ENCODE measurements at places on chromosomes 11 and 22.

- DNase-seq = no peak
Measured at GRCh38 chr11:63970902-63971301, 3.5 kb upstream of the COX8A start.

GRCh38 chr11:9765320-9766101 is 101.6 kb downstream of the SWAP70 start:
- no peak for DNase-seq

DNA sequence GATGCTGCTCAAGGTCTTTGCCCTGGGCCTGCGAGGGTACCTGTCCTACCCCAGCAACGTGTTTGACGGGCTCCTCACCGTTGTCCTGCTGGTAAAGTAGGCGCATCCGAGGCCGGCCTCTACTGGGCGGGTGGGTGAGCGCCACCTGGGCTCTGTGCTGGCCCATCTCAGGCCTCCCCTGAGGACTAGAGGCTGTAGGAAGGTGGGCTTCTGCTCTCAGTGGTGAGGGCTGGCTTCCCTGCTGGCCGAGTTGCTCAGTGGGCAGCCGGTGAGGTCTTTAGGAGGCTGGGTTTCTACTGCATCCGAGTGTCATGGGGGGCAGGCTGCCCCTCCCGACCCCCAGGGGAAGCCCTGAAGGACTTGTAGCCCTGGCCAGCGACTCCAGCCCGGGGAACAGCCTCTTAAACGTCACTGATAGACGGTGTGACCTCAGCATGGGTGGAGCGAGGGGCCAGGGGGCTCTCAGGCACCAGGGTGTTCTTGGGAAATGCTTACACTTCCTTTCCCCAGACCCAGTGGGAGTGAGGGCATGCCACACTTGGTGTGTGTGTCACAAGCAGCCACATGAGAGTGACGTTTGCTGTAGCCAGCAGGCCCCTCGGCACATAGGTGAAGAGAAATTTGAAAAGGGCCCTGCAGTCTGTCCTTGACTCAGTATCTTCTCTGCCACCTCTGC is 30.3 kb downstream of the TPCN2 start:
- DNase-seq = no peak

DNA sequence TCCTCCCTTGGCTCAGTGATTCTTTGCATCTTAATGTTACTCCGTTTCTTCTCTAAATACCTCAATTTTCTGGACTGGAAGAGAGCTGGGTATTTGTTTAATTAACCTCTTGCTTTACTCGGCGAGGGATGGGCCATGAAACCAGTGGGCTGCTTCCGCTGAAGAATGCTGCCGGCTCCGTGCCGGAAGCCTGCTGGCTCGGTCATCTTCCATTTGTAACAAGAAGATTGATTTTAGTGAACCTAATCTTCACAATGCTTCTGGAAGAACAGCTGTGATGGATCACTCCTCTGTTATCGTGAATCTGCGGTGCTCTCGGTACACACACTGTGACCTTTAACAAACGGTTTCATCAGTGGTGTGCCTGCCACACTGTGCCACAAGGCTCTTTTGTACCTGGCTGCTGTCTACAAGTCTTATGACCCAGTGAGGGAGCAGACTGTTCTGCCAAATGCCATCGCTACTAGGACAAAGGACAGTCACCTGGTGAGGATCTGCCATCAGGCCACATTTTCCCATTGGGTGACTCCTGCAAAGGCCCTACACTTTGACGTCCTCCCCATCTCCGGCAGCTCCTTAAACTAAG is 25.3 kb upstream of the PARVB start:
- no peak for DNase-seq

DNA sequence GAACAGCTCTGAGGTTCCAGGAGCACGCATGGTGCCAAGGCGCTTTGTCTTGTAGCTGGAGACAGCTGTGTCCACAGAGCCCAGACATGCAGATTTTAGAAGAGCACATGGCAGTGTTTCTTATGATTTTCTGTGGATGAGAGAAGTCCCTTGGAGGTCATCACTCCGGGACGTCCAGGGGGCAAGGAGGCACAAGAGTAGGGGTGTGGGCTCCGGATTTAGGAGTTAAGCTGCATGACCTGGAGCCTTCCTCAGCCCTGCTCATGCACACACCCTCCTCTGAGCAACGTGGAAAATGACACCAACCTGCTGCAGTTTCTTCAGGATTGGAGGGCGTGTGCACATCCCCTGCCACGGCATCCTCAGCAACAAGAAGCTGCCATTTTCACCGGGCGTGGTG is 1286.7 kb downstream of the TBC1D22A start:
- no peak for DNase-seq

DNA sequence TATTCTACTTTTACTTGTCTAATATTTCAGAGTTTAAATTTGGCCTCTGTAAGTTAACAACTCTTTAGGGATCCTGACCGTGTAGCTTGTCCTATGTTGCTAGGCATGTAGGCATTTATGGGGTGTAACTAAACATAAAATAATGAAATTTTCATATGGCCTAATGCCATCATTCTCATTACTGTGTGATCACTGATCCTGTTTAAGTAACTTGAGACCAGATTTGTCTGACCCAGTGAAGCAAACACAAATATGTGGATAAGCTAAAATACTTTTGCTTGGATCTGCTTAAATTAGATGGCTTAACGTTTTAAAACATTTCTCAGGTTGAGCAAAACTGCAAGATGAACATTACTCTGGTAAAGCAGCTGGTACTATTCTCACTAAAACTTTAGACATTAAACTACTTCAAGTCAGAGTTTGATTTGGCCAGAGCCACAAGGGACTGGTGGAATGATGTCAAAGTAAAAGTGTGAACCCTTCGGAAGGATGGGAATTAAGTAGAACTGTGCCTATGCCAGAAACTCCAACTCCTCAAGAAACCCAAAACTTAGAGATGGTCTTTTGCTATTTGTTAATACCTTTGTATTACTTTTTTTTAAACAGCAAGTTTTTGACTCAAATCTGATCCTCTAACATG is 12.5 kb downstream of the QSER1 start:
- DNase-seq = no peak

DNA sequence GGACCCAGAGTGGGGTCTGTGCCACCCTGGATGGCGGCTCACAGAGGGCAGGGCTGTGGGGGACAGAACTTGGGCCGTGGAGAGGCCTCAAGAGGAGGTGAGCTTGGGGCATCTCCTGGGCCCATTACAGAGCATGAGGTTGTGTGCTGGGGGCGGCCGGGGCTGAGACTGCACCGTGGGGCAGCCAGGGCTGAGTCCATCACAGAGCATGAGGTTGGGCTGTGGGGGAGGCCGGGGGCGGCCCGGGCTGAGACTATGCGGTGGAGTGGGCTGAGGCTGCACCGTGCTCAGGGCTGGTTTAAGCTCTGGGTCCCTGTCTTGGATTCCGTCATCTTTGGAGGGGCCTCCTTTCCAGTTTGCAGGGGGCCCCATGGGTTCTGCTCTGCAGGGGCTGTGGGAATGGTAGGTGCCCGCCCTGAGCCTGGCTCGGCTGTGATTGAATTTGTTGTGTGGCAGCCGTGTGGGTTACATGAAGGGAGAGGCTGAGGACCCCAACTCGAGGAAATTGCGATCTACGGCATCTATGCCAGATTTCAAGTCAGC is 38.1 kb upstream of the MUC5AC start:
- DNase-seq = no peak

GRCh38 chr11:41578421-41579051 is 119.1 kb upstream of the LRRC4C start:
- DNase-seq = no peak

DNA sequence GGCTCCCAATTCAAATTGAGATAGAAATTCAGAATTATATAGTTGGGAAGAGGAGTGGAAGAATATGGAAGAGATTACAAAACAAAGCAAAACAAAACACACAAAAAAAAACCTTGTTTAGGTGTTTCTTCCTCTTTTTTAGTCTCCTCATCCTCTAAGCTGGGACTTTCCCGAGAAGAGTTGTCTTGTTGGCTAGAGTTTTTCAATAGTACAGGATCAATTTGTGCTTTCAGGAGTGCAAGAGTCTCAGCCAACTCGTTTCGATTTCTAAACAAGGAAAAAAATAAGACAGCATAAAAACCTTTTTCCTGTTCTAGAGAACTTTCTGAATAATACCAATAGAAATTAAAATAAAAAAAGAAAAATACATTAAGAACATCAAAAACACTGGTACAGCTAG is 87.8 kb upstream of the CLNS1A start:
- DNase-seq = no peak

DNA sequence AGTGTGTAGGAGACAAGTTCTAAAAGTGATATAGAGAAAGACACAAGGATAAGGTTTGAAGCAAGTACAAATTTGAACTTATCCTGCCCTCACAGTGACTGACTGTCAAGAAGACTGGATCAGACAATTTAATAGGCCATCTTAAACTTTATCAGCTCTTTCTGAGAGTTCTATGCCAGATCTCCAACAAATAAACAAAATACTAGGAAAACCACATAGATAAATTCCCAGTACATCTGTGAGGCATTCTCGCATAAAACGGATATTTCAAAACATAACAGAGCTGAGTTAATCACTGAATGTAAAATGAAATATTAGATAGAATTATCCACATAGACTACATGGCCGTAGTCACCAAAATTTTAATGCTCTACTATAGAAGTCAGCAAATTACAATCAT is 120.9 kb upstream of the LUZP2 start:
- DNase-seq = no peak

GRCh38 chr22:29208879-29209623 is 3.4 kb downstream of the EMID1 start:
- DNase-seq = no peak

GRCh38 chr11:35624316-35624715 is 6.1 kb downstream of the FJX1 start:
- no peak for DNase-seq

- no peak for DNase-seq
Measured at GRCh38 chr11:14163576-14163975, 195.4 kb downstream of the RRAS2 start.

DNA sequence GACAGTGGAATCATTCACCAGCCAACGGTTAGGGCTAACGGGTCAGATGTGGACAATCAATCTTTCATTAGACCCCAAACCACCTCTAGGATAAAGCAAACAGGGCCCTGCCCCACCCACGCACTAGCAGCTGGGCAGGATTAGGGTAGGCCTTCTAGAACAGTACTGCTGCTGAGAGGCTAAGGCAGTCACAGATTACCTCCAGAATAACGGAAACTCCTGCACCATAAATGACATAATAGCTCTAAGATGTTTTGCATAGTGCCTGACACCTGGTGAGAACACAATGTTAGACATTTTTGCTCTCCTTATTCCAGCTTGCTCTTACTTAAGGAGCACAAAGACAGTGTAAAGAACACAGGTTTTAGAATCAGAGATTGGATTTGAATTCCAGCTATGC is 1.8 kb downstream of the SYTL2 start:
- no peak for DNase-seq

- no peak for DNase-seq
Measured at GRCh38 chr11:85974122-85974521, 94.8 kb downstream of the PICALM start.

GRCh38 chr22:25903294-25903693 is 161.3 kb downstream of the MYO18B start:
- no peak for DNase-seq

Measured in cortex of kidney (tissue), 1 donor.